NCI-H524 (cell line): ENCODE measurements at places on chromosomes 1 and 21.

DNA sequence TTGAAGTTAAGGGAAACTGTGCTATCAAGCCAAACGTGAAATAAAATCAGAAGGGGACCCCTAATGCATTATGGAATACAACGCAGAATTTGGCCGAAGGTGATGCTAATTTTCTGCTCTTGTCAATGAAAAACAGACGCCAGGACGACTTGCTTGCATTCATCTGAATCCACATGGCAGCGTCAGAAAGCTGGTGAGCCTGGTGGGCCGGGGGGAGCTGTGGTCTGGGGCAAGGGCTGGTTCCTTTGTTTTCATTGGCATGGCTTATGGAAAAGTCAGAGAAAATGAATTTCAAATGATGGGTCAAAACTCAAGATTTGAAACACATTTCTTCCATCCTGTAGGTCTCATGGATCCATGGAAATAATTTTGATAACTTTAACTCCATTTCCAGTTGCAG lies 86.4 kb upstream of the RUNX1 start:
- DNase-seq = no peak

DNA sequence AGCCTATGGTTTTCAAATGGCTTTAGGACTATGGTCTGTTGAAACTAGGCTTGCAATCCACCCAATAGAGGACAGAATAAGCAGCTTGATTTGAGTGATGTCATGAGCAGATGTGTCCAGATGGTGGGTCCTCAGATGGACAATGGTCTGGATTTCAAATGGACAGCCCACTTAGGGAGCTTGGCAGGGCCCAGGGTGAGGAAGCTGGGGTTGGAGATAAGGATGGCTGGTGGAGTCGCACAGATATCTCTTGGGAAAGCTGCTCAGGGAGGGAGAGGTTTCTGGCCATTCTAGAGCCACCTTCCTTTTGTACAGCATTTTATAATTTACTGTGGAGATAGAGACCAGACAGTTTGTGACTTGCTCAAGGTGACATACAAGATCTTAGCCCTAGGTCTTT lies 55.0 kb downstream of the NFASC start:
- DNase-seq = no peak

DNA sequence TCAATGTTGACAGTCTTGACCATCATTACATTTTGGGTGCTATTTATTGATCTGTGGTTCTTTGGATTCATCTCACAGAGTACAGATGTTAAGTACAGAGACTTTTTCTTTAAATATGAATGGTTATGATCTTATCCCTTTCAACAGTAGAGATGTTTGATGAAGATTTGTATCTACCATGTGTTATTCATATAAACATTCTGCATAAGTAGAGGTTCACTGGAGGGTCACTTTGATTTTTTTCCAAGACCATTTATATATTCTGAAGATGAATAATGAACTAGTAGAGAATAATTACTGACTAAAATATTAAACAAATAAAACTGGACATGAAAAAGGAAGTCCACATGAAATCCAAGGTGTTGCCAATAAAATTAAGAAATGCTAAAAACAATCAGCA lies 28.6 kb upstream of the HUNK start:
- no peak for DNase-seq

DNA sequence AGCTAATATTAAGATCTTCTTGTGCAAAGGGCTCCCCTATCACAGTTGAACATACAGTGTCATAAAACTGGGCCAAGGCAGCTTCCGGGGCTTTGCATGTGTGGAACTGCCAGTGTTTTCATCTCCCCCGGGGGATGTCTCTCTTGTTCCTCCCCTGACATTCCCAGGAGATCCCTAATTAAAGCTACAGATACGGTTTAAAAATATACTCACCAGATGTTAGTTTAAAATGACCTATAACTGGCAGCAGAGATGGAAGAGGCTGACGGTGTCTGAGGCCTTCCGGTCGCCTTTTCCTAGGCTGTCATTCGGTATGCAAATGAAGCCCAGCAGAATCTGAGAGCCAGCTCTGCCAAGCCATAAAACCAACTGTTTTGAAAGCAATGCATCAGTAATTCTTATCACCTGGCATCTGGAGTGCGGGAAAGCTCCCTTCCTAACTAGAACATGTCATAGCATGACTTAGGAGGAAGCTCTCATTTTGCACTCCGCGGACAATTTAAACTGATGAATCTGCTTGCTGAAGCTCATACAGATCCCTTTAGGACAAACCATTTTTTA lies 436.5 kb upstream of the VAMP3 start:
- DNase-seq = peak; percentile 85

- DNase-seq = no peak
Measured at GRCh38 chr1:40454873-40455272, 4.6 kb downstream of the ZFP69B start.

DNA sequence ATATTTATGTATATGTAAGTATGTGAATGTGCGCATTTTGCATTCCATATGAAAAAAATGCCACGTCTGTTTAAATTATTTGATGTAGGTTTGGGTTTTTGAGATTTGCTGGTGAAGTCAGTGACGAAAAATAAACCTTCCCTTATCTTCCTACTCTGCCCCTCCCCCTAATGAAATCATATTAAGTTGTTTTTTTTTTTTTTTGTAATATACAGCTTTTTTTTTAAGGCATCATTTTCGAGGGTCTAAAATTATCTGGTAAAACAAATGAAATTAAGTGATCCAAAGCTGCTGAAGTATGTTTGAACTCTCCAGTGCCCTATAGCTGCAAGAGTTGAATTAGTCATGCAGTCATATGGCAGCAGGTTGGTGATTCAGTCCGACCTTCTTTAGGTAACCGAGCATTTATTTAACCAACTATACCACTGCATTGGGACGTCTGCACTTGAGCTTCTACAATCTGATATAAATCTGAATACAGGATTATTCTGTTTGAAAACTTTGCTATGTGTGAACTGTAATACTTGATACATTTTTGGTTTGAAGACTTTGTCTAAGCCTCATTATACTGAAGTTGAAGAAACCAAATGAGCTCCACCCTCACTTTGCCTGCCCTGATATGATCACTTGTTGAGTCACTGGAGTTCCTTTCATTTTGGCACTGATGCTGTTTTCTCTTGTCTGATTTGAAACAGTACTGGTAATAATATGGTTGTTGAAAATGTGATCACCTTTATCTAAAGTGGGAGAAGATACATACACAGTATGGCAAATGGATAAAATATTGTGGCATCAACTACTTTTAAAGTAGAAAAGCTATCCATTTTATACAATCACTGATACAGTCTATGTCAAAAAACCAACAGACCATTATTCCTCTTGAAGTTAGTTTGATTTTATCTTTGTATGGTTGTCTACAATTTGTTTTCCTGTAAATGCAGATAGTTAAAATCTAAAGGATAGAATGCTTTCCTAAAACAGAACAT lies 11.7 kb downstream of the PDIK1L start:
- no peak for DNase-seq

GRCh38 chr1:56543783-56544612 lies 35.4 kb downstream of the PLPP3 start:
- DNase-seq = no peak

DNA sequence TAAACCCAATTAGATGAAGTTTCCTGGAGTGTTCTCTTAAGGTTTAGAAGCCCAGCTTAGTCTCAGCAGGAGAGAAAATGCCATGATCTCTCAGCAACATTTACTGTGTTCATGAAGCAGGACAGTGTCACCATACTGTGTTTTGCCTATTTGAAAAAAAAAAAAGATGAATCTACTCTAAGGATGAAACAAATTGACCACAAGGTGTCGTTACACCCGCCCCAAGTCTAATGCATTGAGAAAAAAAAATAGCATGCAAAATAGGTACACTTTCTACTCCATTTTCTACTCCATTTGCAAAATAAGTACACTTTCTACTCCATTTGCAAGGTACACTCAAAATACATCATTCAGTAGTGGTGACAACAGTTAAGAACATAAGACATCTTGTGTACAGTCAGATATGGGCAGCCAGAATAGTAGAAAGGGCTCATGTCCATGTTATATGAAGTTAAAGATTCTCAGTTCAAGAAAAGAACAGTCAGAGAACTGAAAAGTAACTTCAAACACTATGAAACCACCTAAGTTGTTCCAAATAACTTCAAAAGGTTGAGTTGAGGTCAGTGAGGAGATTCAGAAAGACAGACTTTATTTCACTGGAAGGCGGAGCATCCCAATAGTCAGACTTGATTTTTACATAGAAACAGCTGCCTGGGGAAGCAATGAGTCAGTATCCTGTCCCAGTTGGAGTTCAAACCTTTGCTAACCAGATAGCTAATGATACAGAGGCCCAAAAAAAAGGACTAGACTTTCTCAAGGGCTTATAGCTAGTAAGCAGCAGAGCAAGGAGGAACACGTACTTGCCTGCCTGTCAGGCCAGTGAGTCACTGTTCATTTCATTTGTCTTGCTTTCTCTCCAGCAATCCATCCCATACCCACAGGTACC lies 13.3 kb downstream of the PLPPR5 start:
- no peak for DNase-seq
